Stimulated activated CD4-positive, alpha-beta T cell treated with anti-CD3 and anti-CD28 coated beads, Interleukin-4, amount 100 ng/mL, for 48 hours (primary cell): ENCODE measurements at places on chromosomes 13 and 19.

DNA sequence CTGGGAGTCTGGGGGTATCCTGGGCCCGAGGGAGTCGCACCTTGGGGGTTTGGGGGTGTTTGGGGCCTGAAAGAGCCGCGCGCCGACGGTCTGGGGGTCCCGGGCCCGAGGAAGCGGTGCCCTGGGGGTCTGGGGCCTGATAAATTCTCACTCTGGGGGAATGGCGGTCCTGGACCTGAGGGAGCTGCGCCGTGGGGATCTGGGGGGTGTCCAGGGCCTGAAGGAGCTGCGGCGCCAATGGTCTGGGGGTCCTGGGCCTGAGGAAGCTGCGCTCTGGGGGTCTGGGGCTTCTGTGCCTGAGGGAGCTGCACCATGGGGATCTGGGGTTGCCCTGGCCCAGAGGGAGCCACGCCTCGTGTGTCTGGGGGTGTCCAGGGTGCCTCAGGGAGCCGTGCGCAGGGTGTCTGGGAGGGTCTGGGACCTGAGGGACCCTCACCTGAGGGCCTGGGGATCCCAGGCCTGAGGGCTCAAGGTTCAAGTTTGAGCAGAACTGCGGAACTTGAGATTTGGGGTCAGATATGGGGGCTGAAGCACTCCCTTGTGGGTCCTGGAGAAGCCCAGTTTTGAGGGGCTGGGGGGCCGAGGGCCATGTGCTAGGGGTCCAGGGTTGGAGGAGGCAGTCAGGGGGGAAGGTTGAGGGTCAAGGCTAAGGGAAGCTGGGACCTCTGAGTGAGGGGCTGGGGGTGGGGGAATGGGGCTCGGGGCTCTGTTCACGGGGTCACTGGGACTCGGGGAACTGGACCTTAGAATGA, 1.1 kb downstream of the HDGFL2 start:
- DNase-seq, result no peak

- DNase-seq, result no peak
Observed at GRCh38 chr19:12907166-12907565, 11.9 kb downstream of the SYCE2 start.

DNA sequence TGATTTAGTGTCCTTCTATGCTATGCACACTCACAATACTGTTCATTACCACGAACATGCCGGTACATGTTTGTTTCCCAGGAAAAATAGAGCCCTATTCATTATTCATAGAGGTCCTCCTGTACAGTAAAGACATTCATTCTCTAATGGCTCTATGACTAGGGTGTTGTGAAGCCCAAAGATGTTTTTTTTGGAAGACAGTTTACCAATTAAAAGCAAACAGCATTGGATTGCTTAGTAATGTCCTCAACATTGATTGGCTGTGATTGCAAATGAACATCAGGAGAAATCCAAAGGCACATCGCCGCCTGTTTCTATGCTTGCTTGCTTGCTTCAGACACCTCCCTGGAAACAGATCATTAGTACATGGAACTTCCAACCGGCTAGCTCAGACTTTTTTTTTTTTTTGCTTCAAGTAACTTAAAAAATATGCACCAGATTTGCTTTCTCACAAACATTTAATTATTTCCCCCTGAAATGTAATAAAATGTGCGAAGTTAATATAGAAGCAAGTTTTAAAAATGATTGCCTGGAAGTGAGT, 8.8 kb upstream of the GPC6 start:
- no peak for DNase-seq

GRCh38 chr19:9008667-9009066, 1.5 kb downstream of the MUC16 start:
- no peak for DNase-seq

GRCh38 chr13:26934096-26934495, 173.5 kb upstream of the GPR12 start:
- DNase-seq, result no peak

DNA sequence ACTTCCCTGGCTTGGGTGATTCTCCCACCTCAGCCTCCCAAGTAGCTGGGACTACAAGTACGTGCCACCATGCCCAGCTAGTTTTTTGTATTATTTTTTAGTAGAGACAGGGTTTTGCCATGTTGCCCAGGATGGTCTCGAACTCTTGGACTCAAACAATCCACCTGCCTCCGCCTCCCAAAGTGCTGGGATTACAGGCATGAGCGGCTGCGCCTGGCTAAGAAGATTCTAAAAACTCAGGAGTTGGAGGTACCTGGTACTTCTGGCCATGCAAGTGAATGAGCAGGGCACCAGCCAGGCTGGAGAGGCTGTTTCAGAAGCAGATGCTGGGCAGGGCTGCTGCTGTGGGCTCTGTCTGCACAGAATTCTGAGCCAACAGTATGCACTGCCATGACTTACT, 6.1 kb downstream of the MZF1 start:
- DNase-seq, result no peak

DNA sequence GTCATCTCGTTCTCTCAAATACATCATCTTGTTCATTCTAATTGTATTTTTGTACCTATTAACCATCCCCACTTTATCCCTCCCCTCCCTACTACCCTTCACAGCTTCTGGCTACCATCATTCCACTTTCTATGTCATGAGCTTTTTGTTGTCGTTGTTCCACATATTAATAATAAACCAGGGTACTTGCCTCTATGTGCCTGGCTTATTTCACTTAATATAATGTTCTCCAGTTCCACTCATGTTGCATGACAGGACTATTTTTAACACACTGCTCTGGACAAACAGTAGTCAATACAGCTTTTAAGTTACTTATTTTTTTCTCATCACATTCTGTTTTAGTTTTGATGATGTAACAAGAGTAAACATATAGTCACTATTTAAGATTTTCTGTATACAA, 872.3 kb downstream of the SLITRK1 start:
- no peak for DNase-seq

- DNase-seq, result peak; percentile 83
Observed at GRCh38 chr19:35154525-35155406, at the start of gene FXYD5. FXYD5 (plus strand) TSS chr19:35154735; CDS start chr19:35155551, 816 bp downstream.

DNA sequence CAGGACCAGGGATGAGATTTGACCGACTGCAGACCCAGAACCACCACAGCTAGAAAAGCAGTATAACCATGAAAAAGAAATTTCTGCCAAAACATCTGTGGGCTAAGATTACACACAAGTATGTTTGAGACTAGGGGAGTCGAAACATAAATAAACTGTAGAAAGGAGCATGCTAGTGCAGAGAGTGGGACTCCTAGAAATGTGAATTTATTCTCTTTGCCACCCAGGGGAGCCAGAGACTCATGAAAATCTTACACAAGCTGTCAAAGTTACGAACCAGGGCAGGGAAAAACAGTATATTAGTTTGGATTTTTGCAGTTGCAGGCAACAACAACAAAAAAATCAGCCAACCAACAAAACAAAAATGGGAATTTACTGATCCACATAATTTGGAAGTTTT, 12.3 kb upstream of the HSPH1 start:
- no peak for DNase-seq

DNA sequence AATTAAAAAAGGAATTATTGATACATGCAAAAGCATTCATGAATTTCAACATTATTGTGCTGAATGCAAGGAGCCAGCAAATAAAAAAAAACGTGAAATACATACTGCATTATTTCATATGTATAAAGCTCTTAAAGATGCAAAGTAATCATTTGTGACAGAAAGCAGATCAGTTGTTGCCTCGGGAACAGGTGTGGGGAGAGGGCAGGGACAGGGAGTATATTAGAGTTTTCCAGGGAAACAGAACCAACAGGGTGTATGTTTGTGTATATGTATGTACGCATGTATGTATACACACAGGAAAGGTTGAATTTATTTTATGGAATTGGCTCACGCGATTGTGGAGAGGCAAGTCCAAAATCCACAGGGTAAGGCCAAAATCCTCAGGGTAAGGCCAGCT, 502.9 kb upstream of the ARGLU1 start:
- DNase-seq, result no peak

- peak; percentile 44 for DNase-seq
Observed at GRCh38 chr19:38877781-38878574, at the start of gene RINL. RINL (minus strand) TSS chr19:38878275; CDS start chr19:38876742, 1,533 bp downstream.

- DNase-seq, result no peak
Observed at GRCh38 chr13:108082481-108082880, 132.9 kb downstream of the LIG4 start.

DNA sequence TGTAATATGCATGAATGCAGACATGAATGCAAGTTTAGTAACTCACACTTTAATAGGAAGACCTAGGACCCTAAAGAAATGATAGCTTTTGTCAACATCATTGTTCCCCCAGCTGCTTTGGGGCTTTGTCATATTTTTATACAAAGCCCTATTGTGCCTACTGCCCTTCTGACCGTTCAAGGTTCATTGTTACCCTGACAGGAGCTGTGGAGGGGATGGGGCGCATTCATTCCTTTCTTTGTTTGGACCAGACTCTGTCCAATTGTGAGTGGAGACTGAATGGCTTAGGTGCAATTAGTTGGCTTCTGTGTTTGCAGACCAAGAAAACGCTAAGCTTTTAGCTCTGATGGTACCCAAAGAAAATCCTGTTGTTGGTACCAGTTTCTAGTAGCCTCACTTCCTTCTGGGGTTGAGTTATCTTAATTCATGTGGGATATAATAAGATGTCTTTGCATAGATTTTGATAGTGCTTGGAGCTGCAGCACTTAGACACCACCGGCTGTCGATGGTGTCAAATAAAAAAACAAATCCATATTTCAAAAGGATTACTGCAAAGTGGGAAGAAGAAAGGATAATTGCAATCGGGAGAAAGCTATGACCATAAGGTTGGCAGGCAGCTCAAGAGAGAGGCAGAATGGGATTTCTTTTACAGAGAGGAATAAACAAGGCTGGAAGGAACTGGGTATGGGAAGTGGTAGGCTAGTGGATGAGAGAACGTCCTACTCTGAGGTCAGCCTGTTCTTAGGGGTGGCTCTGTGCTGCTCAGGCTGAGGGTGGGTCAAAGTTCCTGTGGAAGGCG, 133.9 kb upstream of the TMTC4 start:
- no peak for DNase-seq

DNA sequence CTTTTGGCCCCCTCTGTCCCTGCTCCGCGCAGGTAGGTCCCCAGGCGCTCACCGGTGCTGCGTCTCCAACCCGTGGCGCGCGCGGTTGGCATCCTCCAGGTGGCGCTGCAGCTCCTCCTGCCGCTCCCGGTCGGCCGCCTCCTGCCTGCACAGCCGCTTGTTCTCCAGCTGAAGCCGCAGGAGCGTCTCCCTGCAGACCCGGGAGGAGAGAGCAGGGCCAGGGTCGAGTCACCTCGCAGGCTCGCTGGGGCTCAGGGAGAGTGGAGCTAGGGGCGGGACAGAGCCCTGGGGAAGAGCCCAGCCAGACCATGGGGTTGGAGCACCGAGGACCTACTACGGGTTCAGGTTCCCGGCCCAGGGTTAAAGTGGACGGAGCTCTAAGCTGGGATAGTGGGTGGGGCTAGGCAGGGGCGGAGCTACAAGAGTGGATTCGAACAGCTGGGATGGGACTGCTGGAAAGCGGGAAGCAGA, 9.3 kb downstream of the HOOK2 start:
- DNase-seq, result peak; percentile 74

DNA sequence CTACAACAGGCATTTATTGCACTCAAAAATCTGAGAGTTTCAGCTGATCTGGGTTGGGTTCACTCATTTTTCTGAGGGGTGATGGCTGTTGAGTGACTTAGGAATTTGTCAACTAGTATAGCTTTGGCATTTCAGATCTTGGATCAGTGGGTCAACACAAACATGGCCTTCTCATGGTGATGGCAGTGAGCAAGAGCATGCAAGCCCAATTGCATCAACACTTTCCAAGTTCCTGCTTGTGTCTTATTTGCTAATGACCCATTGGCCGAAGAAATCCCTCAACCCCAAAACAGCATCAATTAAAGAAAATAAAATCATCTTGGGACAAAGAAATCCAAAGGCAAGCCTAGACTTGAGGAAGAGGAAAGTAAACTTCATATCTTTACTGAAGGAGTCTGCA, 23.9 kb upstream of the MYCBP2 start:
- DNase-seq, result no peak
